Caco-2 (cell line): ENCODE measurements at places on chromosomes 7 and 10. TPM values are rescaled to one million over a fixed set of nuclear protein-coding genes. Genes with fewer than 3 reads are reported as not detected.

GRCh38 chr10:34638406-34639054, 176.6 kb downstream of the PARD3 start:
- no peak overlapping the region for H3K4me3 ChIP-seq
- H3K36me3 ChIP-seq, result no peaks in the 10 kb centered on the region
- no peak overlapping the region for H3K27ac ChIP-seq
- peak; percentile 80 for DNase-seq
- H3K27me3 ChIP-seq, result no peaks in the 10 kb centered on the region

- no peaks in the 10 kb centered on the region for H3K27me3 ChIP-seq
- peak; percentile 84 for DNase-seq
- peaks cover 4% of the 10 kb centered on the region for H3K36me3 ChIP-seq
- peak overlapping the region; percentile 99 for H3K4me3 ChIP-seq
- H3K27ac ChIP-seq, result peak overlapping the region; percentile 91
- peaks cover 15% of the 10 kb centered on the region for H3K4me1 ChIP-seq
Measured at GRCh38 chr10:70405037-70405824, 1.3 kb downstream of the EIF4EBP2 start.

- no peaks in the 10 kb centered on the region for H3K36me3 ChIP-seq
- peaks cover 25% of the 10 kb centered on the region; the same call in 1 of the 2 replicates for H3K4me1 ChIP-seq
- no peak for DNase-seq
- peak overlapping the region; percentile 28 for H3K27ac ChIP-seq
- no peaks in the 10 kb centered on the region for H3K27me3 ChIP-seq
Measured at GRCh38 chr7:111074071-111074747, 16.7 kb upstream of the LRRN3 start.

GRCh38 chr7:2569421-2569820, 10.6 kb downstream of the IQCE start:
- DNase-seq, result no peak
- no peak overlapping the region for H3K27ac ChIP-seq
- no peak overlapping the region for H3K4me3 ChIP-seq
- peaks cover 14% of the 10 kb centered on the region; the same call in 1 of the 2 replicates for H3K4me1 ChIP-seq
- no peaks in the 10 kb centered on the region; the same call in 1 of the 2 replicates for H3K36me3 ChIP-seq

- no peaks in the 10 kb centered on the region for H3K27me3 ChIP-seq
- H3K36me3 ChIP-seq, result no peaks in the 10 kb centered on the region
- DNase-seq, result no peak
Measured at GRCh38 chr7:3244241-3244814, 56.7 kb upstream of the SDK1 start.

DNA sequence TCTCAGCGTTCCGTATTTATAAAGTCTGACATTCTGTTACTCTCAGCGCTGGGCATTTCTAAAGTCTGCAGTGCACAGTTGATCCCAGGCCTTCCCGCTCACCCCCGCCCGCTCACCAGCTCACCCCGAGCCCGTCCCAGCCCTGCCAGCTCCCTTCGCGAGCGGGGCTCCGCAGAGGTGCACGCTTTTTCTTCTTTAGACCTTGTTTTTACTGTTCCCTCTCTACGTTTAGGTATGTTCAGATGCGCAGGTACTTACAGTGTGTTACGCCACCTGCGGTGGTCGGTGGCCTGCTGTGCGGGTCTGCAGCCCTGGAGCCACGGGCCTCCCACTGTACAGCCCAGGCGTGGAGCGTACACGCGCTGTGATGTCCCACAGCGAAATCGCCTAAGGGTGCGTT, 28.8 kb downstream of the NKX6-2 start:
- no peak for DNase-seq
- no peak overlapping the region for H3K4me3 ChIP-seq
- no peaks in the 10 kb centered on the region for H3K4me1 ChIP-seq
- peaks cover 2% of the 10 kb centered on the region for H3K36me3 ChIP-seq
- H3K27ac ChIP-seq, result no peak overlapping the region

ZC3HAV1L gene
- 22.1 and 24.6 TPM in 2 replicates for total RNA-seq

ELMO1 gene
- 0.14 and 1.1 TPM in 2 replicates for total RNA-seq

ITPRID1 gene
- total RNA-seq, result 0.09 and 0.26 TPM in 2 replicates

GRCh38 chr10:99364125-99364524, 35.0 kb downstream of the CNNM1 start:
- no peaks in the 10 kb centered on the region for H3K36me3 ChIP-seq
- no peak for DNase-seq
- H3K4me3 ChIP-seq, result no peak overlapping the region

- H3K4me1 ChIP-seq, result no peaks in the 10 kb centered on the region
- no peaks in the 10 kb centered on the region for H3K27me3 ChIP-seq
- H3K27ac ChIP-seq, result no peak overlapping the region
- H3K36me3 ChIP-seq, result no peaks in the 10 kb centered on the region
- DNase-seq, result peak; percentile 73
- no peak overlapping the region for H3K4me3 ChIP-seq
Measured at GRCh38 chr10:23171232-23171876, 20.8 kb upstream of the PTF1A start.

DNA sequence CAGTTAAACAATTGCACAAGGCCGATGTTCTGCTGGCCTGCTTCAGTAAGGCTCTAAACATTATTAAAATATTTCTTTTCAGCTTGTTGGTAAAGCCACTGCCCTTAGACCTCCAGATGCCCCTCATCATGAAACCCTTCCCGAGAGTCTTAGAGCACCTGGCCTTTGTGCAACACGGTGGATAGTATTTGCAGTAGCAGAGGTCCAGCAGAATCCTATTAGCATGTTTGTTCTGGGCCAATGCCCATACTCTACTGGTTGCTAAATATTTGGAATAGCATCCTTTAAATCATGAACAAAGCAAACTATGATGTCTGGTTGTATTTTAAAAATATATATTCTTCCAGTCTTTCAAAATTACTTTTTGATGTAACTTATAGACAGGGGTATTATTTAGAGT, 584.6 kb downstream of the CNTNAP2 start:
- no peaks in the 10 kb centered on the region for H3K36me3 ChIP-seq
- H3K27ac ChIP-seq, result no peak overlapping the region
- no peaks in the 10 kb centered on the region for H3K4me1 ChIP-seq
- no peak overlapping the region for H3K4me3 ChIP-seq
- DNase-seq, result no peak

- DNase-seq, result peak; percentile 66
- no peaks in the 10 kb centered on the region for H3K36me3 ChIP-seq
- no peak overlapping the region for H3K4me3 ChIP-seq
- no peaks in the 10 kb centered on the region for H3K4me1 ChIP-seq
- H3K27me3 ChIP-seq, result peaks cover 3% of the 10 kb centered on the region
Measured at GRCh38 chr10:101297901-101298486, 56.0 kb upstream of the BTRC start.

THSD7A gene
- 0.05 TPM in 2 replicates for total RNA-seq

- H3K4me1 ChIP-seq, result no peaks in the 10 kb centered on the region
- no peak overlapping the region for H3K4me3 ChIP-seq
- H3K27ac ChIP-seq, result no peak overlapping the region
- no peaks in the 10 kb centered on the region for H3K36me3 ChIP-seq
- H3K27me3 ChIP-seq, result no peaks in the 10 kb centered on the region
- DNase-seq, result no peak
Measured at GRCh38 chr7:3232228-3232627, 68.8 kb upstream of the SDK1 start.

GRCh38 chr10:119209035-119209735, 1.8 kb downstream of the GRK5 start:
- H3K27me3 ChIP-seq, result no peaks in the 10 kb centered on the region
- peaks cover 16% of the 10 kb centered on the region for H3K4me1 ChIP-seq
- peak overlapping the region; percentile 13; the same call in 1 of the 2 replicates for H3K4me3 ChIP-seq
- no peaks in the 10 kb centered on the region for H3K36me3 ChIP-seq

GRCh38 chr7:88071994-88072714, 138.1 kb downstream of the ADAM22 start:
- H3K27ac ChIP-seq, result no peak overlapping the region
- no peaks in the 10 kb centered on the region for H3K4me1 ChIP-seq
- no peaks in the 10 kb centered on the region for H3K36me3 ChIP-seq

GRCh38 chr10:47143072-47143471, 156.9 kb upstream of the GDF10 start:
- no peaks in the 10 kb centered on the region for H3K27me3 ChIP-seq
- H3K27ac ChIP-seq, result no peak overlapping the region
- no peak for DNase-seq
- no peaks in the 10 kb centered on the region for H3K4me1 ChIP-seq
- H3K36me3 ChIP-seq, result no peaks in the 10 kb centered on the region

GRCh38 chr10:63614371-63614891, 93.2 kb downstream of the REEP3 start:
- H3K27me3 ChIP-seq, result no peaks in the 10 kb centered on the region
- no peak overlapping the region for H3K27ac ChIP-seq
- H3K4me3 ChIP-seq, result no peak overlapping the region
- no peaks in the 10 kb centered on the region; the same call in 1 of the 2 replicates for H3K36me3 ChIP-seq

FFAR4 gene
- 2.5 and 2.7 TPM in 2 replicates for total RNA-seq

DNA sequence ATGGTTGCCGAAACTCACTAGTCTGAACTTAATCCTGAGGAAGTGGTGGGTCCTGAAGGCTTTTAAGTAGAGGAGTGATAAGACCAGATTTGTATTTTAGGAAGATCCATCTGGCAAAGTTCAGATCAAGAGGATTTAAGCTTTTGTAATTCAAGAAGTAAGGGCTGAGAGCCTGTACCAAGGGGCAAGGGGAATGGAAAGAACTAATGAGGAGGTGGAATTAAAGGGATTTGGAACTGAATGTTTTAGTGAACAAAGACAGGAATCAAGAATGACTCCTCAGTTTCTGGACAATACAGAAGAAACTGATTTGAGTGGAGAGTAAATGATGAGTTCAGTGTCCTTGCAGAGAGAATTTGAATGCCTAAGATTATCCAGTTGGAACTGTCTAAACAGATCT, 249.0 kb downstream of the C7orf25 start:
- no peak overlapping the region for H3K4me3 ChIP-seq
- H3K4me1 ChIP-seq, result no peaks in the 10 kb centered on the region
- no peak overlapping the region for H3K27ac ChIP-seq
- no peaks in the 10 kb centered on the region for H3K36me3 ChIP-seq

DNA sequence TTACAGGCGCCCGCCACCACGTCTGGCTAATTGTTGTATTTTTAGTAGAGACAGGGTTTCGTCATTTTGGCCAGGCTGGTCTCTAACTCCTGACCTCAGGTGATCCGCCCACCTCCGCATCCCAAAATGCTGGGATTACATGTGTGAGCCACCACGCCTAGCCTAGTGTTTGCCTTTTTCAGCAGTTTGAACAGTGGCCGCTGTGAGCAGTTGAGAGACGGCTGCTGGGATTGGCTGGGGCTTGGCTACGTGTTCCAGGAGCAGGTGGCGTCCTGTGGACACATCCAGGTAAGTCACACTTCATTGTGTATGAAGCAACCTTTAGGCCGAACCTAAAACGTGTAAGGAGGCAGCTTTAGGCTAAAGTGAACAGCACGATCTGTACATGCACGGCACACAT, 231.8 kb upstream of the PITRM1 start:
- H3K36me3 ChIP-seq, result no peaks in the 10 kb centered on the region
- H3K4me1 ChIP-seq, result no peaks in the 10 kb centered on the region

GRCh38 chr7:93146472-93147141, 1.6 kb downstream of the SAMD9L start:
- peaks cover 8% of the 10 kb centered on the region for H3K4me1 ChIP-seq
- no peaks in the 10 kb centered on the region for H3K36me3 ChIP-seq
- no peak for DNase-seq

CCL24 gene
- not detected in 2 replicates for total RNA-seq

DNA sequence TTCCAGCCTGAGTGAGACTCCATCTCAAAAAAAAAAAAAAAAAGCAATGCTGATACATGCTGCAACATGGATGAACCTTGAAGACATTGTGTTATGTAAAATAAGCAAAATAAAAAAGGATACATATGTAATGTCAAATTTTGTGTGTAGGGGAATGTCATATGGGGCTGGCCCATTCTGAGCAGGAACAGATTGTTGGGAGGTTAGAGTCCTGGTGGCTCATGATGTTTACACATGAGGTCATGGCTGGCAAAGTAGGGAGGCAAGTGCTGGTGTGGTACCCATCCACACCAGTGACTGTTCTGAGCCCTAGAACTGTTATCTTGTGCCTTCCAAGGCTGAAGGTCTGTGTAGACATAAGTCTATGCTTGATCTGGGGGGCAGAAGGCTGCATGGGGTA, 37.6 kb downstream of the ZNF92 start:
- H3K36me3 ChIP-seq, result no peaks in the 10 kb centered on the region
- H3K4me1 ChIP-seq, result no peaks in the 10 kb centered on the region
- H3K4me3 ChIP-seq, result no peak overlapping the region
- no peak for DNase-seq

DNA sequence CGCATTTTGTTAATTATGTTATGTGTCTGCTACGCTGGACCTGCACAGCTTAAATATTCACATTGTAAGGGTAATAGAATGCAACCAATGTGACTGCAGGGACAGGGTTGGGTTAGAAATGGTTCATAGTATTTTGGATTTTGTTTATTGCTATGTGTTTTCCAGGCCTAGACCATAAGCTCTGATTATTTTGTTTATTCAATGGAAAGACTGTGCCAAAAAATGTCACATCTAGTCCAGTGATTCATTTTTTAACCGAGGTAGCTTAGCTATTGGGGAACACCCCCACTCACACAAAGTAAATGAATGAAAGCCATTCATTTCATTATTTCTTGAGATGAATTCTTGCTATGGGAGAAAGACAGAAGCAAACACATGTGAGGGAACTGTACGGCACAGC, 516.5 kb upstream of the ANKRD30A start:
- H3K4me3 ChIP-seq, result no peak overlapping the region
- H3K36me3 ChIP-seq, result no peaks in the 10 kb centered on the region
- no peak overlapping the region for H3K27ac ChIP-seq
- H3K4me1 ChIP-seq, result no peaks in the 10 kb centered on the region
- DNase-seq, result no peak
- no peaks in the 10 kb centered on the region for H3K27me3 ChIP-seq

GRCh38 chr10:11832042-11832441, 8.9 kb downstream of the PROSER2 start:
- peak overlapping the region; percentile 91 for H3K27ac ChIP-seq
- no peaks in the 10 kb centered on the region; the same call in 1 of the 2 replicates for H3K36me3 ChIP-seq
- DNase-seq, result peak; percentile 50
- peak overlapping the region; percentile 11; the same call in 1 of the 2 replicates for H3K4me3 ChIP-seq
- H3K4me1 ChIP-seq, result peaks cover 74% of the 10 kb centered on the region

PPP1R3C gene
- not detected in 2 replicates for total RNA-seq

DNA sequence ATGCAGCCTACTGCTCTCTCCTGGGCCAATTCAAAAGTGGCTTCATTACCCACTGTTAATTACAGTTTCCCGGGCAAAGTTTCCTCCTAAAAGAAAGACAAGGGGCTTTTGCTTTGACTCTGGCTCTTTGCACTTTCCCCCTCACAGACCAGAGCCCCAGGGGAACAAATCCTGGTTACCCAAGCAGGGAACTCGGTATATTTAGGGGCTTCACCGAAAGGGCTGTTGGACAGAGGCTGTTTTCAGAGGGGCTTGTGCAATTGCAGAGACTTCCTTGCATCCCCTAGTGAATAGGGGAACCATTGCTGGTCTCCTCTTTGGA, 7.0 kb downstream of the CPA1 start:
- H3K27me3 ChIP-seq, result no peaks in the 10 kb centered on the region
- H3K36me3 ChIP-seq, result no peaks in the 10 kb centered on the region
- H3K4me3 ChIP-seq, result no peak overlapping the region
- no peak for DNase-seq
- peaks cover 8% of the 10 kb centered on the region for H3K4me1 ChIP-seq
- no peak overlapping the region for H3K27ac ChIP-seq

- DNase-seq, result no peak
- H3K27me3 ChIP-seq, result no peaks in the 10 kb centered on the region
- no peaks in the 10 kb centered on the region for H3K36me3 ChIP-seq
- no peak overlapping the region for H3K4me3 ChIP-seq
- H3K4me1 ChIP-seq, result no peaks in the 10 kb centered on the region
- H3K27ac ChIP-seq, result no peak overlapping the region
Measured at GRCh38 chr7:130419658-130420057, 21.2 kb downstream of the CEP41 start.

DCLRE1C gene
- 23.7 and 25.8 TPM in 2 replicates for total RNA-seq

TMEM229A gene
- total RNA-seq, result 0.50 and 0.88 TPM in 2 replicates

CTTNBP2 gene
- total RNA-seq, result 3.2 and 3.3 TPM in 2 replicates

WIPF3 gene
- 1.1 and 1.2 TPM in 2 replicates for total RNA-seq

GRCh38 chr10:59575269-59575668, 134.4 kb downstream of the SLC16A9 start:
- H3K27me3 ChIP-seq, result no peaks in the 10 kb centered on the region
- H3K4me1 ChIP-seq, result no peaks in the 10 kb centered on the region
- no peak for DNase-seq
- H3K27ac ChIP-seq, result no peak overlapping the region

KIAA1549 gene
- total RNA-seq, result 19.9 and 21.9 TPM in 2 replicates
